MG63 (cell line): ENCODE measurements at places on chromosomes 13 and 19. TPM values are rescaled to one million over a fixed set of nuclear protein-coding genes. Genes with fewer than 3 reads are reported as not detected.

Gene GPR18
- not detected in 2 replicates for total RNA-seq

DNA sequence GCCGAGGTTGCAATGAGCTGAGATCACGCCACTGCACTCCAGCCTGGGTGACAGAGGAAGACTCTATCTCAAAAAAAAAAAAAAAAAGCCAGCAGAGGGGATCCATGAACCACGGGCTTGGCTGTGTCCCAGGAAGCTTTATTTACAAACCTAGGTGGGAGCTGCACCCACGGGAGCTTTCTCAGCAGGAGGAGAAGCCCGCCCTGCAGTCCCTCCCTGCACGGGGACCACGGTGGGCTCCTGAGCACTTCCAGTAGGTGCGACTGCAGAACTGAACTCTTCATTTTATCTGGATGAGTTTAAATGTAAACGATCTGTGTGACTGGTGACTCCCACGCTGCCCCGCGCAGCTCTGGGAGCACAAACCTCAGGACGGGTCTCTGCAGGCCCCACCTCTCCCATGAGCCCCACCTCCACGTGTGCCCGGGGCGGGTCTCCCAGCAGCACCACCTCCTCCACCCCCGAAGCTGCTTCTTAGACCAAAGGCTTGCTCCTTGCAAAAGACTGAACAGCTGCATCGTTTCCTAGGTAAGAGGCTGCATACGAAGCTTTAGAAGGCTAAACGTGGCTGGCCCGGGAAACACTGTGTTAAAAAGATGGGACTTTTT lies 66.4 kb downstream of the SPACA7 start:
- no peak for DNase-seq

Gene U2AF2
- 128 and 226 TPM in 2 replicates for total RNA-seq

Gene COL4A1
- total RNA-seq, result 21.6 and 24.9 TPM in 2 replicates

GRCh38 chr19:2041433-2041682 lies 9.7 kb downstream of the MKNK2 start:
- DNase-seq, result no peak

Gene ZNF730
- 0.15 and 1.4 TPM in 2 replicates for total RNA-seq

GRCh38 chr13:93226065-93226622 lies 463 bp upstream of the GPC6 start:
- no peak for DNase-seq

GRCh38 chr13:32086791-32087441 lies 55.3 kb downstream of the FRY start:
- DNase-seq, result no peak

GRCh38 chr19:12139269-12139668 lies 881 bp downstream of the ZNF20 start:
- no peak for DNase-seq

- DNase-seq, result no peak
These were observed 158.0 kb upstream of the SOX1 start for GRCh38 chr13:111908981-111909380.

DNA sequence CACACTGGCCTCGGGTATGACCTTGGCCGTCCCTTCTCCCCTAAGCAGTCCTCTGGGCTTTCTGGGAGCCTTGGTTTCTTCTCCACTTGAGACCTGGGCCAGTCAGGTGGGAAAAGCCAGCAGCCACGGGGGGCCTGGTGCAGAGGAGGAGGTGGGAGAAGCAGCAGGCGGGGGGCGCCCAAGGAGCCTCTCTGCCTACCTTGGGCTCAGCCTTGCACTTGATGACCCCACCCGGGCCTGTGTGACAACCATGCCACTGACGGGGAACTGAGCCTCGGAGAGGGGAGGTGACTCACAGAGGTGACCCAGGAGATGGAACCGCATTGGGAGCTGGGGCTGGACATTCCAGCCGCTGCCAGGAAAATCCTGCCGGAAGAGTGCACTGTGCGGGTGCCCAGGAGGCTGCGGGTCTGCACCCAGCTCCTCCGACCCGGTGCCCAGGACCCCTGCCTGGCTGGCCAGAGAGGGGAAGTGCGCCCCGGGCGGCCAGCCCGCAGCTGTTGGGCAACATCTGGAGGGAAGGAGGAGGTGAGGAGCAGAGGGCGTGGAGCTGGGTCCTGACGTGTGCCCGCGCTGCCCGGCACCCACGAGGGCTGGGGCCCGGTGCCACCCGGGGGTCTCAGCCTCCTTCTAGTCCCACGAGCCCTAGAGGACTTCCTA lies 23.4 kb upstream of the SLC7A10 start:
- peak; percentile 40 for DNase-seq

GRCh38 chr13:20927596-20928257 lies 25.2 kb upstream of the XPO4 start:
- no peak for DNase-seq

Gene CLDN10
- not detected in 2 replicates for total RNA-seq

Gene LILRB4
- total RNA-seq, result not detected in 2 replicates

DNA sequence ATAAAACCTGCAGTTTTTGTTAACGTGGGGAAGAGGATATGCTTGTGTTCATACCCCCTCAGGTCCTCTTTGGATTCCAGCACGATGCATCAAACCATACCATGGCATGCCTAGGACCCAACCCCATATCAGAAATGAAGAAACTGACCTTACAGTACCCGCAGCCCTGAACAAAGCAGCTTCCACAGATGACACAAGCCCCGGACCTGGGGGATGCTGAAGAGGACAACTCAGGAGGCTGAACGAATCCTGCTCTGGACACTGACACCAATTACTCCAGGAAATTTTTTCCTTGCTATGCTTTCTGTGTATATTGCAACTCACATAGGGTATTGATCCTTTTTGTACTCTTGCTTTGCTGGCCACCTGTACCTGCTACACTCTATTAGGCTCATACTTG lies 129.6 kb downstream of the ZNF675 start:
- no peak for DNase-seq

Gene CTXN1
- 8.5 and 16.2 TPM in 2 replicates for total RNA-seq

Gene PIN1
- 218 and 273 TPM in 2 replicates for total RNA-seq

- DNase-seq, result no peak
These were observed 10.5 kb downstream of the PLEKHF1 start for GRCh38 chr19:29675650-29676186.

GRCh38 chr19:49497047-49497788 lies 984 bp downstream of the RPS11 start:
- peak; percentile 72 for DNase-seq

Gene PNMA8C
- total RNA-seq, result not detected in 2 replicates

DNA sequence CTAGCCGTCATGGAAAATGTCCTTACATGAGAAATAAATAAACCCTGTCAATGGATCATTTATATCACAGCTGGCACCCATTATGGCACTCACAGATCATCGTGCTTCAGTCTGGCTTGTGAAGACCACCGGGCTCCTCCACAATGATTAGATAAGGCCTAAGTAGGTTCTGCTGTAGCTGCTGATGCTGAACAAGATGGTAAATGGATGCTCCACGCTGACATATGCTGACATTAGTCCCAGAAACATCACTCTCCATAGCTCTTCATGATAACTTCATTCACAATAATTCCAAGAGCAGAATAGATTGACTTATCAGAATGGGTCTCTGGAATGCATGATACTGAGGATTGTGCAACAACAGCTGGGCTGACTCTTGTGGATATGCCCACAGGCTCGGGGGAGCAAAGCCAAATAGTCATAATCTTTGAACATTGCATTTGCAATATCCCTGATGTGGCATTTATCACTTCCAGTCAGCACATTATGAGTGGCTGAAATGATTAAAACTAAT lies 63.8 kb upstream of the RXFP2 start:
- DNase-seq, result no peak

- DNase-seq, result no peak
These were observed 364.0 kb downstream of the KCTD12 start for GRCh38 chr13:76522083-76522755.

Gene OVOL3
- total RNA-seq, result not detected in 2 replicates

DNA sequence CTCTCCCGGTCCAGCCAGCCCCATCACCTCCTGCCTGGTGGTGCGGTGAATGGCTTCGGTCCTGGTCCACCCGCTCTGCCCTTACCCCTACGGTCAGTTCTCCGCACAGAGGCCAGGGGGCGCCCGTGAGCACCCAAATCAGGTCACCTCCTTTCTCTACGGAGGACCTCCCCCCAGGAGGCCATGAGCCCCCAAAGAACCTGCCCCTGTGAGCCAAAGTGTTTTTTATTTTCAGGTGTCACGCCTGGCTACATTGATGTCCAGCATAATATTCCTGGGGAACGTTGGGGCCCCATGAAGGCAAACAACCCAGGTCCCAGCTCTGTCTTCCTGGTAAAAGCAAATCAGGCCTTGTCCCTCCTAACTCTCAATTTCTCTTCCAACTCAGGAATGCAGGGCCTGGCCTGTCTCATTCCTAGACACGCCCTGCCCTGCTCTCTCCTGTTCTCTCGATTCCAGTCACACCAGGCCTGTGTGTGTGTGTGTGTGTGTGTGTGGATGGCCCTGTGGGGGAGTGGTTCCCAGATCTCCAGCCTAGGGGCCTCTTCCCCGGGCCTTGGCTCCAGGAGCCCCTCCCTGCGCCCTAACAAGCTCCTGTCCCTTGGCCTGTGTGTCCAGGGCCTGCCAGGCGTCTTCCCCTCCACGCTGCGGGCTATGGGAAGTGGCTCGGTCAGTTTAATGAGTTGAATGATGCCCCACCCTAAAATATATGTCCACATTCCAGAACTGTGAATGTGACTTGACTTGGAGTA lies 9.7 kb upstream of the GIPC1 start:
- peak; percentile 92 for DNase-seq

DNA sequence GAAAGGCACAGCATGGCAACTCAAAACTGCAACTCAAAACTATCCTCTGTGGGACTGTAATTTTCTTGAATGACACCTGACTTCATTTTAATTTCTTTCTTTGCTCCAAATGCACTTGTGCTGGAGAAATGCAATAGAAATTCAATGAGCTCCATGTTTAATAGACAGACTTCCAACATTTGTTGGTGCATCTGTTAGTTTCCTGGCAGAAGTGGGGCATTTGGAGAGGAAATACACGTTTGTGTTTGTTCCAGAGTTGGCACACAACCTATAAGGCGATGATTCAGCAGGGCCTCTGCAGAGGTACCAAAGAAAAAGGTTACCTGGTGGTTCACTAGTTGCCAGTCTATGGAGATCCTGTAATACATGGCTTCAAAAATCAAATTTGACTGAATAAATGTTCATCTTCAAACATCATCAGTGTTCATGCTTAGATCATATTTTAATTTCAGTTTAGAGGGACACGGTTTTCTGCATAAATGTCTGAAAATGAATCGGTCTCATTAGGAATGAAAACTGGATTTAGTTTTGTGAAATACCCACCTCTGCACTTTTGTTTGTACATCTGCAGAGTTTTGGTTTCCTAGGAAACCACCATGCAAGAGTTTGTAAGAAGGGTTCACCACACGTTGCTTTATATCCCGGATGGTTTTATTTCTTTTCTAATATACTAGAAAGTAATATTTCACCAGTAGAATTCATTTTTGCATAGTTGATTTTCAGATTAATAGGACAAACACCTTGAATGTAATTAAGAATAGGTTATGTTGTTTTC lies 21.8 kb upstream of the OBI1 start:
- no peak for DNase-seq

Gene PSG3
- total RNA-seq, result not detected in 2 replicates
